ENCODE measurements at places on chromosomes 3 and 15. TPM values are rescaled to one million over a fixed set of nuclear protein-coding genes. Genes with fewer than 3 reads are reported as not detected.

RETNLB gene
- not detected for total RNA-seq

SCG5 gene
- 35.6 TPM for total RNA-seq

DNA sequence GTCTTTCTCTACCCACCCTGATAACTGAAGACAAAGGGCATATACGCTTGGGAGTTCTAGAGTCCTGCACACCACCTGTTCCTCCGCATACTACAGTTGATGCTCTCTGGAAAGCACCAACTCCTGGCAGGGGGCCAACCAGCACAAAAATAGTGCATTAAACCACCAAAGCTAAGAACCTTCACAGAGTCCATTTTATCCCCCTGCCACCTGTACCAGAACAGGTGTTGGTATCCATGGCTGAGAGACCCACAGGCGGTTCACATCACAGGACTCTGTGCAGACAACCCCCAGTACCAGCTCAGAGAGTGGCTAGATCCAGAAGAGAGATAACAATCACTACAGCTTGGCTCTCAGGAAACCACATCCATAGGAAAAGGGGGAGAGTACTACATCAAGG, 114.4 kb upstream of the POU1F1 start:
- no peak for DNase-seq

- no peak for DNase-seq
Observed at GRCh38 chr3:58683466-58683865, 16.9 kb upstream of the FAM3D start.

GRCh38 chr3:81045976-81046375, 715.5 kb downstream of the GBE1 start:
- DNase-seq = no peak

- DNase-seq = no peak
Observed at GRCh38 chr3:14605744-14606143, 45.8 kb upstream of the CCDC174 start.

GRCh38 chr15:40933517-40933902, 4.4 kb downstream of the DLL4 start:
- DNase-seq = no peak

- no peak for DNase-seq
Observed at GRCh38 chr3:168085491-168086119, 10.1 kb downstream of the GOLIM4 start.
